Left lobe of liver (tissue), 2 donors: ENCODE measurements at places on chromosomes 2 and 18. TPM values are rescaled to one million over a fixed set of nuclear protein-coding genes. Genes with fewer than 3 reads are reported as not detected.

Gene PRKRA
- total RNA-seq = 16.4 TPM

Gene SERPINB3
- total RNA-seq = not detected

Gene IL1RN
- total RNA-seq = 16.0 TPM

Gene RMDN2
- total RNA-seq = 16.4 TPM

Gene RAB6C
- not detected for total RNA-seq

Gene TMEM198
- 2.1 TPM for total RNA-seq

Gene DSG4
- not detected for total RNA-seq

Gene REG3A
- total RNA-seq = 0.45 TPM

Gene HADHA
- 144 TPM for total RNA-seq

Gene NOP58
- total RNA-seq = 18.8 TPM

Gene MYOM1
- total RNA-seq = 4.9 TPM

Gene SLC11A1
- 3.3 TPM for total RNA-seq

Gene LRRC30
- total RNA-seq = not detected

Gene UPP2
- total RNA-seq = 0.91 TPM

Gene ATOH8
- 28.0 TPM for total RNA-seq

Gene DYTN
- not detected for total RNA-seq

Gene STK16
- total RNA-seq = 24.4 TPM

Gene RAB27B
- total RNA-seq = 1.0 TPM

Gene CFAP65
- total RNA-seq = 0.05 TPM

Gene WNT6
- 0.28 TPM for total RNA-seq

Gene TMEM200C
- 3.7 TPM for total RNA-seq

Gene SPP2
- 76.4 TPM for total RNA-seq

Gene UGT1A1
- total RNA-seq = 152 TPM

Gene TOGARAM2
- 0.78 TPM for total RNA-seq

Gene KYNU
- 38.6 TPM for total RNA-seq

Gene RAD51AP2
- total RNA-seq = 0.30 TPM

Gene GPR39
- total RNA-seq = 7.4 TPM

Gene DNAJC5G
- not detected for total RNA-seq

Gene CPO
- 0.38 TPM for total RNA-seq
